Nephron progenitor cell (in vitro differentiated cells): ENCODE measurements at places on chromosomes 3 and 15.

- H3K4me1 ChIP-seq = peaks cover 36% of the 10 kb centered on the region
- peaks cover 59% of the 10 kb centered on the region for H3K36me3 ChIP-seq
- no peaks in the 10 kb centered on the region for H3K27me3 ChIP-seq
- no peak for DNase-seq
- no peak overlapping the region for H3K27ac ChIP-seq
Measured at GRCh38 chr3:49032646-49033304, 3.6 kb upstream of the IMPDH2 start.

GRCh38 chr3:153079386-153079785 is 82.6 kb upstream of the RAP2B start:
- no peaks in the 10 kb centered on the region for H3K4me1 ChIP-seq
- no peak overlapping the region for H3K4me3 ChIP-seq
- H3K36me3 ChIP-seq = no peaks in the 10 kb centered on the region
- no peak for DNase-seq
- no peak overlapping the region for H3K27ac ChIP-seq

DNA sequence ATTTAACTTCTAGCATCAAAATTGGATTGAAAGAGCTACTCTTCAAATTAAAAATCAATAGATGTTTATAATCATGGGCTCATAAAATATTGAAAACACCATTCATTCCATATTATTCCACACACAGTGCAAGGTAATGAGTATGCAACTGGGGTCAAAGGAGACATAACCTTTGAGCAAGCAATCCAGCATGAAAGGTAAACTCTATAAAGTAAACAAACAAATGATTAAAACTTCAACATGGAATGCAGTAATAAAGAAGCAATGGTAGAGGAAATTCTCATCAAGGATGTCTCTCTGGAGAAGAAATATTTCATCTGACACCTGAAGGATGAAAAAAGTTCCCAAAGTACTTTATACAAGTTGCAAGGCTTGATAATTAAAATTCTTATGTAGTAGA is 25.8 kb downstream of the MECOM start:
- H3K4me3 ChIP-seq = no peak overlapping the region
- peaks cover 19% of the 10 kb centered on the region for H3K27me3 ChIP-seq
- no peak for DNase-seq
- H3K36me3 ChIP-seq = peaks cover 5% of the 10 kb centered on the region
- no peak overlapping the region for H3K27ac ChIP-seq

DNA sequence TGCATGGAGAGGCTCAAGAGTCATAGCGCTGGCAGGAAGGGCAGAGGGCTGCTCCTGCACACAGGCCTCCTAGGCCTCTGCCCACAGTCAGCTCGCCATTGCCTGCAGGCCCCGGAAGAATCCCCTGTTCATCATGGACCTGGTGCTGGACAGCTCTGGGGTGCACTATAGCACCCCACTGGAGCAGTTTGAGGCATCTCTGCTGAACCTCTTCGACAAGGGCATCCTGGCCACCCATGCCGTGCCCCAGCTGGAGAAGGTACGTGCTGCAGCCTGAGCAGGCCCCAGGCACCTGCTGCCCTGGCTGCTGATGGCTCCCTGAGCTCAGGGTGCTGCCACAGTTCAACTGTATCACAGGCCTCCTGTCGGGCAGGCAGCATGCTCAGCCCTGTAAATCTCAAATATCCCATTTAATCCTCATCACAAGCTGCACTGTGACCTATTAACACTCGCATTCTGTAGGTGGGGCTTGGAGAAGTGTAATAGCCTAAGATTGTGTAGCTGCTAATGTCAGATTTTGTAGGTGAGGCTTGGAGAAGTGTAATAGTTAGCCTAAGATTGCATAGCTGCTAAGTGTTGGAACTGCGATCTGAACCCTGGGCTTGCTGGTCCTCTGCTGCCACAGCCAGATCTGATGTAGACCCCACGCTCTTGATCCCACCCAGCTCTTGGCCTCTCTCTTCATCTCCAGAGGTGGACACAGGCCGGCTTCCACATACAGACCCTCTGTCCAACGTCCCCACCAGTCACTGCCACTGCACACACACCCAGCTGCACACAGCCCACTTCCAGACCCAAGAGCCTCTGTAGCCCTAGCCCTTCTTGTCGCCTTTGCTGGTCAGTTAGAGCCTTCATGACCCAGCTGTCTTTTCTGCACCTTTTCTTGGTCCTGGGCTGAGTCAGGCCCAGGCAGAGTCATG is 31.9 kb downstream of the DNAH1 start:
- no peak overlapping the region for H3K4me3 ChIP-seq
- H3K27ac ChIP-seq = no peak overlapping the region
- no peak for DNase-seq
- H3K27me3 ChIP-seq = peaks cover 16% of the 10 kb centered on the region
- H3K36me3 ChIP-seq = no peaks in the 10 kb centered on the region

DNA sequence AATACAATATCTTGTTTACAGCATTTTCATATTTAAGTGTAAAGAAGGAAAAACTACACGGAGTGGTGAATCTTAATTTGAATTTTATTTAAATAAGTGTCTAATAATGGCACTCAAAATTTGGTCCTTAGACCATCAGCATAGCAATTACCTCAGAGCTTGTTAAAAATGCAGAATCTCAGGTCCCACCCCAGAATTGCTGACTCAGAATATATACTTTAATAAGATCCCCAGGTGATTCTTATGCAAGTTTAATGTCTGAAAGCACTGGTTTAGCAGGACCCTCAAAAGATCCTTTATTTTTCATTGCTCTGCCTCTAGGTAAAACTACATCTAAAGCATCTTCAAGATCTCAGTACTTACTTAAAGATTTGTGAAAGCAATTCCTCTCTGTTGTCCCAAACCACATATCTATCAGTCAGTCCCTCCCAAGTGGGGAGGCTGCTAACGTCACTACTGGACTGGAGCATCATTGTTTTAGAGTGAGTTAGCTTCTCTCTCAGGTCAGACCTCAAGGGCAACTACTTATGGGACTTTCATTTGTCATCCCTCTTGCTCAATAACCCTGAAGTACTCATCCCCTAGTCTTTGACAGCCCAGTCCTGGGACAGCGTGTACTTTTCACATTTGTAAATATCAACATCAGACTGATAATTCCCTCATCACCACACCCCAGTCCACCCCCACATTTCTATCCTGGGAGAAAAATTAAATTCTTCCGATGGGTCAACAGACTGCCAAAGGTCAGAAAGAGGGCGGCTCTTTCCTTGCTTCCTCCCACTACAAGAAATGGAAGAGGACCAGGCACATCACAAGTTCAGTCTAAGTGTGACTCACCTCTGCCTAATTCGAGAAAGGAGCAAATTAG is 76.7 kb downstream of the CBLB start:
- DNase-seq = no peak
- peaks cover 18% of the 10 kb centered on the region for H3K4me1 ChIP-seq
- no peak overlapping the region for H3K4me3 ChIP-seq
- peaks cover 20% of the 10 kb centered on the region for H3K36me3 ChIP-seq

DNA sequence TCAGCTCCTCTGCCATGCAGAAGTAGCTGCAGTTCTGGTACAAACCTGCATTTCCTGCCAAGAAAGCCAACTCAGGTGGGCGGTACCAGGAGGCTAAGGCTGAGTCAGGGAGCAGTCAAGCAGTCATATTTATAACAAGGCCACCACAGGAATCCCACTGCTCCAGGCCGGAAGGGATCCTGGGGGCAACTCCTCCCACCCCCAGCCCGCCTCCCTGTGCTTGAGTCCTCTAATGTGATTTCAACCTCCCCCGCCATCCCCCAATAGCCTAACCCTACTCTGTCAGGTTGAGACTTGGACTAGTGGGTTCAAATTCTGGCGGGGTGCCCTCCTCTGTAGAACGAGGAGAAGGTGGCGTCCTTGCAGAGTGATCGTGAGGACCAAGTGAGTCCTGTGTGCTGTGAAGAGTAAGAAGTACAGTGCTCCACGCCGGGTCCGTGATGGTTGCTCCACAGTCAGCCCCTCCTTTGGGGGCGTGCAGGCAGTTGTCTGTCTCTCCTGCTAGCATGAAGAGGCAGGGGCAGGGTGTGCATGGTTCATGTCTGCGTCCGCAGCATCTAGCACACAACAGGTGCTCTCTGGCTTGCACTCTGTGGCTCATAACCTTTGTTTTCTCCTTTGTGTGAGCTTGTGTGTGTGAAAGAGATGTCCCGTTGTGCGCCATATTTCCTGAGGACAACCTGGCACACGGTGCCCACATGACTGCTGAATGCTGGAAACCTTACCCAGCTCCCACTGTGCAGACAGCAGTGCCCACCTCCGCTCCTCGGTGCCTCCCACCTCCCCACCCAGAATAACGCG is 78.3 kb downstream of the SMAD6 start:
- peak overlapping the region; percentile 25 for H3K27ac ChIP-seq
- peaks cover 11% of the 10 kb centered on the region for H3K36me3 ChIP-seq
- DNase-seq = no peak
- H3K4me1 ChIP-seq = peaks cover 78% of the 10 kb centered on the region
- no peaks in the 10 kb centered on the region for H3K27me3 ChIP-seq
